ENCODE measurements at places on chromosomes 2 and 18.

DNA sequence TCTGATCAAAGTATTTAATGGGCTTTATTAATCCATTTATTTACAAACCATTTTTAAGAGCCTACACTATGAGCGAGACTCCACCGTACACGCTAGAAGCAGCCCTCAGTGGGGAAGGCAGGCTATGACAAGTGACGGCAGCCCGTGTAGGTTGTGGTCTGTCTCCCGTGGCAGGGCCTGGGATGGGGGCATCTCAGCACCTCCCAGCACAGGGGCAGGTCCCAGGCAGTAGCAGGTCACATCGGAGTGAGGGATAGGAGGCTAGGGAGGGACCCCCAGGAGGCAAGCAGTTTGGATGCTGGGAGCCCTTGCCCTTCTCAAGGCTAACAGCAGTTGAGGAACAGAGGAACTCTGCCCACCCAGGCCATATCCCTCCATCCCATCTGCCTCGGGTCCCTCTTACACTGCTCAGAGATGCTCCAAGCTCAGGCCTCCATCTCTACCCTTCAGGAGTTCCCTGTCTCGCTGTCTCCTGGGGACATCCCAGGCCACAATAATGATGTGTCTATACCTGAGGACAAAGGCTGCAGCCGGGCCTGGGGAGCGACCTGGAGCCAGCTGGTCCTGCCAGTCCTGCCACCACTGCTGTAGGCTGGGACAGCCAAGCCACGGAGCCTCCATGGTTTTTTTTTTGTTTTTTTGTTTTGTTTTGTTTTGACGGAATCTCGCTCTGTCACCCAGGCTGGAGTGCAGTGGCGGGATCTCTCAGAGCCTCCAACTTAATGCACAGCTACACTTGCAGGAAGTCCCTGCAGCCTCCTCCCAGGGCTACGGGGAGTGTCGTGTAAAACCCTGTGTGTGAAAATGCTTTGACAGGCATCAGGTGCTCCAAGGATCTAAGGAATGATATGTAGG, 92.0 kb downstream of the NDUFA10 start:
- no peak for DNase-seq

- no peak for DNase-seq
These were observed 294.5 kb downstream of the CCDC178 start for GRCh38 chr18:33146014-33146413.

DNA sequence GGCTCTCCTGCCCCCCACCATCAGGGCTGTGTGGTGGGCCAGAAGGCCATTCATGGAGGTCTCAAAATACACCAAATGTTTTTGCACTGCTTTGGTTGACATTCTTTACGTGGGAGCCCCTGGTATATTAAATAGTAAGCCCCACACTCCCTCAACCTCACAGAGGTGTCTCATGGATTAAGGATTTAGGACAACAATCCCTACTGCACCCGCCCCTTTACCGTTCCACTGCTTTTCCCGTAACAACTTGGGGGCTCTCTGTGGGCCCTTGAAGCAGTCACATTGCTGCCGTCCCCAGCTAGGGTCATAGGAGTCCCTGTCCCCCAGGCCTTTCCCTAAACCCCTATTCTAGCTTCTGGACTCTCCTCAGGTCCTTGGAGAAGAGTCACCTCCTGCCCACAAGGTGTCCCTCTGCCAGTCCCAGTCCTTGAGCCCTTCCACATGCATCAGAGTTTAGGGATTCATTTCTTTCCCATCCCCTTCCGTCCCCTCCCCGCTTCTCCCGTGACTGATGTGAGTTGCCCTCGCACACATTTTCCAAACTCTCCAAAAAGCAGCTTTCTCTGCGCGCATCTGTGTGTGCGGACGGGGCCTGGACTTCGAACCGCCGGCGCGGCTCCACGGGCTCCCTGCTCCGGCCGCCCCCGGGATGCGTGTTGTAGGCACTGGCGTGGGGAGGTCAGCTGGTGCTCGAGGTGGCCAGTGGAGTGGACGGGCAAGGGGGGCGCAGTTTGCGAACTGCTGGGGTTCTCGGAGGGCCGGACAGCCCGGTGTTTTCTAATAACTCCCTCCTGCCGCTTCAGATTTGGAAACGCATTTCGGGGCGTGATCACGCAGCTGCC, 84.8 kb downstream of the LYPD1 start:
- DNase-seq, result no peak

- DNase-seq, result no peak
These were observed 78.2 kb downstream of the FBXO15 start for GRCh38 chr18:74069178-74070050.

DNA sequence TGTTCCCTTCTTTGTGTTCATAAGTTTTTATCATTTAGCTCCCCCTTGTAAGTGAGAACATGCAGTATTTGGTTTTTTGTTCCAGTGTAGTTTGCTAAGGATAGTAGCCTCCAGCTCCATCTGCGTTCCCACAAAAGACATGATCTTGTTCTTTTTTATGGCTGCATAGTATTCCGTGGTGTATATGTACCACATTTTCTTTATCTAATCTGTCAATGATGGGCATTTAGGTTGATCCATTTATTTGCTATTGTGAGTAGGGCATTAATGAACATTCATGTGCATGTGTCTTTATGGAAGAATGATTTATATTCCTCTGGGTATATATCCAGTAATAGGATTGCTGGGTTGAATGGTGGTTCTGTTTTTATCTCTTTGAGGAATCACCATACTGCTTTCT, 33.4 kb downstream of the CARF start:
- DNase-seq, result no peak

DNA sequence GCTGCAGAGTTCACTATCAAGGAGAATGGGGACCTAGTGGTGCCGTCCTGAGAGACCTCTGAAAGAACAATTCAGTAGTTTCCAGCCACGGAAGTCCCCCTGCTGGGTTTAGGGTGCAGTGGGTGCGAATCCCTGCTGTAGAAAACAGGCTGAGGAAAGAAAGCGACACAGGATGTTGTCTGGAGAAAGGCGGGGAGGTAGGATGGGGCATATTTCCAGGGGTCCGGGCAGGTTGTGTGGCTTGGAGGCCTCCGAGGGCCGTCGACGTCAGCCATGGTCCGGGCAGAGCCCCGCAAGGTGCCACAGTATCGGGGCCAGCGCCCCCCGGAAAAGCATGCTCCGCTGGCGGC, 807 bp upstream of the CREB1 start:
- peak; percentile 46 for DNase-seq

DNA sequence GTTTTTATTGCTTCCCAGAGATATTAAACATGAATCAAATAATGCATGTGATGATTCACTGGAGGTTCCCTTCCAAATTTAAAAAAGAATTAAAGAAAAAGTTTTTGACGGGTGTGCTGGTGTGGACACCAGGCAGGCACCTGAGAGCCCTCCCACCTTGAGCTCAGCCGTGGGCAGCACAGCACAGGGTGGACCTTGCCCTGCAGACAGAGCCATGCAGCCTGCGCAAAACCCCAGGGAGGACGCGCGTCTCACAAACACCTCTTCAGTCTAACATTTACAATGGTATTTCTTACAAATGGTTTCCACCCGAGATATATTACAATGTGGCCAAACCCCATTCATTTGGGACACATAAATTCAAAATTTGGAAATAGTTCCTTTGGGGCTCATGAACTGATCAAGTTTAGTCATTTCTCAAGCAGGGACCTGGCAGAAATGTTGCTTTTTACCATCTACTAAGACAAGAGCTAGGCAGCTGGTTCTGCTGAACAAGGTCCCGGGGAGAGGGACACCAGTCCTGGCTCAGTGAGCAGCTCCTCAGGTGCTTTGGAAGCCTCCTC, 45.4 kb downstream of the ODC1 start:
- DNase-seq, result no peak

- no peak for DNase-seq
These were observed 93.1 kb downstream of the SLC8A1 start for GRCh38 chr2:40358783-40359182.

- no peak for DNase-seq
These were observed 124.3 kb downstream of the ICOS start for GRCh38 chr2:204060841-204061240.

- no peak for DNase-seq
These were observed 223.1 kb upstream of the ID2 start for GRCh38 chr2:8458503-8459459.

GRCh38 chr18:22250591-22250996, 81.2 kb downstream of the GATA6 start:
- DNase-seq, result no peak

GRCh38 chr2:8018956-8019355, 662.9 kb upstream of the ID2 start:
- DNase-seq, result no peak

DNA sequence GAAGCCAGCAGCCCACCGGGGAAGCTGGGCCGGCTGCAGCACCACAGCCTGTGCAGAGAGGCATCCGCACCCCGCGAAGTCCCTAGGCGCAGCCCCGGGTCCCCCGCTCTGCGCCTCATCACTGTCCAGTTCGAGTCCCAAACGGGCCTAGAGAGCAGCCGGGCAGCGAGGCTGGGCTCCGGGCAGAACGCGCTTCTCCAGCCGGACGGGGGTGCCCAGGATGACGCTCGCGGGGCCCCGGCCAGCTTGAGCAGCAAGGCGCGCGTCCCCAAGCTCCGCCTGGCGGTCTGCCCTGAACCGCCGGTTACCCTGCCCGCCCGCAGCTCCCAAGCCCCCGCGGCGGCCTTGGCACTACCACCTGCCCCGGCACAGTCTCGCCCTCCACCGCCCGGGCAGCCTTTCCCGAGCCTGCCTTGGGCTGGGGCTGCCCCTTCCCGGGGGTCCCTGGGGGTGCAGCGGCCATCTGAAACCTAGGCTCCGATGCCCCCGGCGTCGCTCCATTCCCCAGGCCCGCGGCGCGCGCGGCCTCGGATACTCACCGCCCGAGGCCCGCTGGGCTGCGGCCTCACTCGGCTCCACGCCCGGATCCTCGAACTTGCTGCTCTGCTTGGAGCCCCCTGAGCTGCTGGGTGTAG, 591 bp downstream of the SLC16A14 start:
- peak; percentile 50 for DNase-seq

DNA sequence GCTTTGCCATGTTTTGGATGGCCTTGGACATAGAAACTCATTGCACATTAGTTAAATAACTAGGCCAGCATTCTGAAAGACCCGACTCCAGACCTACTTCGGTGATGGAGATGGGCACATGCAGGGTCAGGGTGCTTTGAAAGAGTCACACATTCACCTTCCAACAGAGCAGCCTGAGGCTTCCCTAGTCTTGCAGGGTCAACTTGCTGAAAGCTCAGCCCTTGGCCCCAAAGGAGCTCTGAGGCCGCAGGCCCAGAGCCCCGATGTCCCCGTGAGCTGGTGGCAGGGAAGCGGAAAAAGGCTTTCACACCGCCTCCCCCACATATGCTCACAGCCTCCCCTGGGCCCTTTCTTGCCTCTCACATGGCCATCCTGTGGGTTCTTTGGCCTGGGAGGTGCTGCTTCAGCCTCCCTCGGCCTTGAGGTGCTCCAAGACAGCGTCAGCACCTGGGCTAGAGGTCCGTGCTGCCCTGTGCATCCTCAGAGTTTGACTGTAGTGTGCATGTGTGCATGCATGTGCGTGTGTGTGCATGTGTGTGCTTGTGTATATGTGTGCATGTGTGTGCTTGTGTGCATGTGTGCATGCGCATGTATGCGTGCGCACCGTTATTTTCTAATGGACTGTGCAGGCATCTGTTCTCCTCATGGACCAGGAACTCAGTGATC, 21.6 kb downstream of the LDLRAD4 start:
- no peak for DNase-seq

DNA sequence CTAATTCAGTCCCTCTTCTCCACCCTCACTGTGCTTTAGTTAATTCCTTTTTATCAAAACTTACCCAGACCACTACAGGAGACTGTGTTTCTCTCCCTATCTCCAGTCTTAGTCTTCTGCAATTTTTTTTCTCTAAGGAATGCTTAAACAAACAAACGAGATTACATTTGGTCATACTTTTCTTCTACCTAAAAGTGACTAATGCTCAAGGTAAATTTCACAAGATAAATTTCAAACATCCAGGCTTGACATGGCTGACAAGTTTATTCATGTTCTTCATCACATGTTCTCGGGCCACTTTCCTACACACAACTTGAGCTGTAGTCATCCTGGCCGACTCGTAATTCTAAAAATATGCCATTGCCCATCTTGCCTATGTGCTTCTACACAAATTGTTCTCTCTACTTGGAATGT, 23.2 kb upstream of the ACSL3 start:
- DNase-seq, result no peak

DNA sequence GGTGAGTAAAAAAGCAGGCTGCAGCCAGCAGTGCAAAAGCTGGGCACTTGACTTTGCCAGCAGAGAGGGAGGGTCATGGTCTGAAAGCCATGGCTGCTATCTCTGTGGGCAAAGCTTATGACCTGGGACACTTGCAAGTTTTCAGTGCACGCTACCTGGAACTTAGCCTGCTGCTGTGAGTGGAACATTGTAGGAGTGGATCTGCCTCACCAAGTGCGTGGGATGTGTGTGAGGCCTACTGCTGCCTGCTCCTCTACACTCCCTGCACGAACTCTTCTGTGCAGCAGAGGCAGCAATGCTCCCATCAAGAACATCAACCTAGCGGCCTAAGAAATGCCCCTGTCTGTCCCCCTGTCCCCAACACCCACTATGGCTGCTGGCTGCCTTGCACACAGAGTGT, 344.1 kb upstream of the REG3G start:
- DNase-seq, result no peak

DNA sequence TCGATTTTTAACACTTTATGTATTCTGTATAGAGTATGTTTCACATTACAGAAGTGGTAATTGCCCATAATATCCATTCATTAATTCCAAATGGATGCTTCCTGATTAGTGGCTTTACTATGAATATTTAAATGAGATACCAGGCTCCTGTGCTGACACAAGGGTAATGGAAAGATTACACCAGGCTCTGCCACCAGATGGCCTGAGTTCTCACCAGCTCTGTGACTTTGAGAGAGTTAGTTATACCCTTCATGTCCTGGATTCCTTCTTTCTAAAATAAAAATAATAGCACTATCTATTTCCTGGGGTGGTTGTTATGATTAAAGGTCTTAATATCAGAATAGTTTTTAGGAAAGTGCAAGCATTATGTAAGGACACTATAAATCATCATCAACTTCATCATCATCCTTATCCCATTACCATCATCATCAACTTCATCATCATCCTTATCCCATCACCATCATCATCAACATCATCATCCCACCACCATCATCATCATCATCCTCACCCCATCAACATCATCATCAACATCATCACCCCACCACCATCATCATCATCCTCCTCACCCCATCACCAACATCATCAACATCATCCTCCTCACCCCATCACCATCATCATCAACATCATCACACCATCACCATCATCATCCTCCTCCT, 151.8 kb downstream of the DNER start:
- no peak for DNase-seq

- peak; percentile 32 for DNase-seq
These were observed at the start of gene HOXD8 for GRCh38 chr2:176128982-176129796. TSS of gene HOXD8 (plus strand) at chr2:176129705. CDS start at chr2:176130367, 662 bp downstream.

GRCh38 chr2:165192729-165193128, 11.1 kb downstream of the SCN3A start:
- no peak for DNase-seq

DNA sequence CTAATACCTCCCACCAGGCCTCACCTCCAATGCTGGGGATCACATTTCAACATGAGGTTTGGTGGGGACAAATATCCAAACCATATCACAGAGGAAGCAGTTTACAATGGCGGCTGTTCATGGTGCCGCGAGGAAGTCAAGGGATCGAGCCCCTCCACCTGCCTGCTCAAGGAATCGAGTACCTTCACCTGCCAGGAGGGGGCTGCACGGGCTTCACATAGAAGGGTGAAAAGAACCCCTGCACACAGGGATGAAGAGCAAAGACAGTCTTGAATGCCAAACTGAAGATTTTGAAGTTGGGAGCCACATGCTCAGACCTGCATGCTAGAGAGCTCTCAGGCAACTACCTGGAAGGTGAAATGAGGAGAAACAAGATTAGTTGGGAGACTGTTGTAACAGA, 110.3 kb downstream of the KCNF1 start:
- DNase-seq, result no peak

- no peak for DNase-seq
These were observed 236.1 kb upstream of the SIX3 start for GRCh38 chr2:44705356-44705755.

- DNase-seq, result no peak
These were observed 31.4 kb downstream of the LGALSL start for GRCh38 chr2:64485331-64485730.
